Mammary epithelial cell (primary cell): ENCODE measurements at places on chromosomes 11 and 22.

GRCh38 chr11:70399681-70400112 is 1.4 kb downstream of the CTTN start:
- peak; percentile 92 for DNase-seq

GRCh38 chr11:129427376-129427775 is 51.7 kb downstream of the BARX2 start:
- DNase-seq: no peak

- no peak for DNase-seq
Observed at GRCh38 chr11:11446967-11447366, 93.9 kb upstream of the CSNK2A3 start.

- DNase-seq: peak; percentile 98
Observed at GRCh38 chr11:47946682-47947559, 33.4 kb upstream of the PTPRJ start.

DNA sequence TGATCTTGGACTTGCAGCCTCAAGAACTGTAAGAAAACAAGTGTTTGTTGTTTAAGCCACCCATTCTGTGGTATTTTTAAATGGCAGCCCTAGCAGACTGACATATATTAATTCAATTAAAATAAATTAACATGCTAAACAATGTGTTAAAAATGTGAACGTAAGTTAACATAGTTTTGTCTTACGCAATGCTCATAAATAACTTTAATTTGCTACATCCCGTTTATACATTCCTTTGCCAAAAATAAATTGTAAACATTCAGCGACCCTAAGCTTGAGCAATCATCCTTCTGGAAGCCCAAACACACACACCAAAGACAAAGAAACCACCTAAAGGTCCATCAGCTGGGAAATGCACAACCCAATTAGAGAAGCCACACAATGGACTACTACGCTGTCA is 70.4 kb downstream of the CELSR1 start:
- no peak for DNase-seq

GRCh38 chr11:133122256-133122655 is 410.0 kb downstream of the OPCML start:
- no peak for DNase-seq

DNA sequence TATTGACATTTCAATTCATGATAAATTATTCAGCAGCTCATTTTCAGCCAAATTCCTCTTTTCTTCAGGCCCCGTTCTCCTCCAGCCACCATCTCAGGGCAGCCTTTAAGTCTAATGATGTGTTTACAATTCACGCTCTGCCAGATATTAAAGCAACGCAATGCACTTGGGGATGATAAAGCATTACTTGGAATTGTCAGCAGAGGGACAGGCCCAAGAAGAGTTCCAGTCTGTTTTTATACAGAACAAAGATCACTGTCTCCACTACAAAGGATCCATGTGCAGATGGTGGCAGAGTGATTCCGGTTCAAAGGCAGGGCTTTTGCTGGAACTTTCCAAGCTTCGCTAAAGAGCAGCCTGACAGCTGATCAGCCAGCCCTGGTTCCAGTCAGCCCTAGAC is 13.6 kb upstream of the GALNT18 start:
- no peak for DNase-seq

GRCh38 chr11:73493956-73494598 is 103.8 kb downstream of the FAM168A start:
- peak; percentile 72 for DNase-seq

DNA sequence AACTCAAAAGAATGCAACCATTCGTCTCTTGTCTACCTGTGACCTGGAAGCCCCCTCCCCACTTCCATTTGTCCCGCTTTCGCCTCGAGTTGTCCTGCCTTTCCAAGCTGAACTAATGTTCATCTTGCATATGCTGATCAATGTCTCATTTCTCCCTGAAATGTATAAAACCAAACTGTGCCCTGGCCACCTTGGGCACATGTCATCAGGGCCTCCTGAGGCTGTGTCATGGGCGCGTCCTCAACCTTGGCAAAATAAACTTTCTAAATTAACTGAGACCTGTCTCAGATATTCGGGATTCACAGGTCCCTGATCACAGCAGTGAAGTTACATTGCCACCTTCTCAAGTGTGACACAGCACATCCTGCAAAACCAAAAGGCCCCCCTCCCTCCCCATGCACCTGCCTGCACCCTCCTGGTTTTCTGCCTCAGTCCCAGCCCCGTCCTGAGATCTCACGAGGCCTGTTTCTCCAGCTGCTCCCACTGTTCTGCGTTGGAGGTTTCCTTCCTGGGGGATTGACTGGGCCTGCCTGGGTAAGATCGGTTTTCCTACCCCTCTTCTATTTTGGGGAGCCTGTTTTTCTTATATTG is 1328.7 kb downstream of the TBC1D22A start:
- no peak for DNase-seq

DNA sequence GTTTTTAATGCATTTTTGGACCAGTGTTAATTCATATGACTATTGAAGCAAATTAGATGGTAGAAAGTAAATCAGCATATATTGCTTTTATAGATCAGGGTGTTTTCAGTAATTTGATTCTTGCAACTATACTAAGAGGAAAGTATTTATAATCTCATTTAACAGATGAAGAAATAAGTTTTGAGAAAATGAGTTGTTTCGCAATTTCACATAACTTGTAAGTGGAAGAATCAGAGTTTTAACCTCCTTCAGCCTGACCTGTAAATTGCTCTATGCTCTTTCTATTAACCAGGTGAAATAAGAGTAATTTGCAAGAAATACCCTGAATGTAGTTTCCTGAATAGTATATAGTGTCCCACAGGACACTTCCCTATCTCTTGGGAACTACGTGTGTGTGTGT is 1106.8 kb upstream of the RAG2 start:
- no peak for DNase-seq

- peak; percentile 60 for DNase-seq
Observed at GRCh38 chr11:11528986-11529385, 92.8 kb downstream of the GALNT18 start.

- no peak for DNase-seq
Observed at GRCh38 chr11:44946263-44946662, 4.4 kb downstream of the TP53I11 start.

GRCh38 chr11:5291207-5291838 is 10.4 kb downstream of the OR51B4 start:
- DNase-seq: peak; percentile 45

GRCh38 chr11:11582011-11582701 is 39.6 kb downstream of the GALNT18 start:
- no peak for DNase-seq

GRCh38 chr11:95327273-95327948 is 96.4 kb upstream of the SESN3 start:
- DNase-seq: peak; percentile 56

DNA sequence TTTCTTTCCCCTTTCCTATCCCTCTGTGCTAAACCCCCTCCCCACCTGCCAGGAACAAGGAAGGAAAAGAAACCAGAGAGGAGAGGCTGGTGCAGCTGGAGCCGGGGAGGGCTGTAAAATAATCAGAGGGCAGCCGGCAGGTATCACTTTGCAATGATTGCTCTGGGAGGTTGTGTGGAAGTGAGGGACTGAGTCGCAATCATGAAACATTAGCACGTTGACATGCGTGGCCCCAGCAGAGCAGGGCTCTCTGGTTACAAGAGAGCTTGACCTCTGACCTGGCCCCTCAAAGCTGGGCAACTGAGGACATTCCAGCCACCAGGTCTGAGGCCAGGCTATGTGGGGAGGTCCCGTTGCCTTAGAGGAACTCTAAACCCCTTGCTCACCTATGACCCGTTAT is 170.8 kb upstream of the BDNF start:
- DNase-seq: no peak

- no peak for DNase-seq
Observed at GRCh38 chr11:34575671-34576070, 45.2 kb upstream of the EHF start.

- DNase-seq: no peak
Observed at GRCh38 chr22:24504540-24504939, 9.4 kb downstream of the UPB1 start.

DNA sequence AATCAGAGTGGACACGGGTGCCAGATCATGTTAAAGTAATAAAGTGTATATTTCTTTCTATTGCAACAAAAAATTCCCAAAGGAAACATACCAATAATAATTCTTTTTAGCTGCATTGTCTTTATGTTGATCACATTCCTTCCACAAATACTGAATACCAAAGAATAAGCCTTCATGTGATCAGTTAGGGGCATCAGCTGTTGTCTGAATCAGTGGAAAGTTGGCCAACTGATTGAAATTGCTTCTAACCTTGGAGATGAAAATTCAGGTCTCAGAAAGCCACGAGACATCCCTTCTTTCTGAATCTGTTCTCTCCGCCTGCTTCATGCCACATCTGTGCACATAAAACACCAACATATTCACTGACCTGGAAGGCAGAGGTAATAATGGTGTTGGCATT is 785.2 kb downstream of the KCNA4 start:
- DNase-seq: no peak

- DNase-seq: no peak
Observed at GRCh38 chr11:87307101-87307500, 269.4 kb downstream of the TMEM135 start.

GRCh38 chr11:17638311-17638710 is 81.1 kb upstream of the MYOD1 start:
- DNase-seq: no peak

DNA sequence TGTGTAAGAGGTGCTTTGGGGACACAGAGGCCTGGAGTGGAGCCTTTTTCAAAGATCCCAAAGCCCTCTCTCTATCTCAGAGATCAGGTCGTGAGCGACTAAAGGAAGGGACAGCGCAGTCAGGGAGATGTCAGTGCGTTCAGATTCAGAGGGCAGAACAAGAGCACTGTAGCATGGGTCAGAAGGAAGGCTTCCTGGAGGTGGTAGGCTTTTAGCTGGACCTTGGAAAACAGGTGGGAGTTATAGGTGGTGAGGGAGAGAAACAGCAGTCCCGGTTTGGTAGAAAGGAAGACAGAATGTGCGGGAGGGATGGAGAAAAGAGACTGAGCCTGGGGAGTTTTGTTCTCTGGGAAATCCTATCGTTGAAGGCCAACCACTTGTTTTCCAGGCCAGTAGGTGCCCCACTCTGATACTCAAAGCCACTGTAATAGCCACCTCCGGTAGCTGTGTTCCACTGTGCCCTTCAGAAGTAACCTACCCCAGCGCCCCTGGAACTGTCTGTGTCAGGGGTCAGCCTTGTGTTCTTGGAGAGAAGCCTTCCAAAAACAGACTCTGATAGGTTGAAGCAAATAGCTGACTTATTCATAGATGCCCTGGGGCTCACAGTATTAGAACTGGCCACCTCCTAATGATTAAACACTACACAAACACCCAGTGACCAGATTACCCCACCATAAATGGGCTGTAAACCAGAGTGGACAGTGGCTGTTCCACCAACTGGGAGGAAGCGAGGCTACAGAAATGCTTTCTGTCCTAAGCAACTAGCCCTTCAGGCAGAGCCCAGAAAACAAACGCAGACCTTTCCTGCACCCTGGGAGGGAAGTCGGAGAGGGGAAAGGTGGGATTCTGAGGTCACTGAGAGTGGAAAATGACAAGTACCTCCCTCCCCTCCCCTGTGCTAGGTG is 157.7 kb downstream of the DBX1 start:
- DNase-seq: no peak

- no peak for DNase-seq
Observed at GRCh38 chr11:69002110-69002569, 10.9 kb downstream of the MRGPRF start.

DNA sequence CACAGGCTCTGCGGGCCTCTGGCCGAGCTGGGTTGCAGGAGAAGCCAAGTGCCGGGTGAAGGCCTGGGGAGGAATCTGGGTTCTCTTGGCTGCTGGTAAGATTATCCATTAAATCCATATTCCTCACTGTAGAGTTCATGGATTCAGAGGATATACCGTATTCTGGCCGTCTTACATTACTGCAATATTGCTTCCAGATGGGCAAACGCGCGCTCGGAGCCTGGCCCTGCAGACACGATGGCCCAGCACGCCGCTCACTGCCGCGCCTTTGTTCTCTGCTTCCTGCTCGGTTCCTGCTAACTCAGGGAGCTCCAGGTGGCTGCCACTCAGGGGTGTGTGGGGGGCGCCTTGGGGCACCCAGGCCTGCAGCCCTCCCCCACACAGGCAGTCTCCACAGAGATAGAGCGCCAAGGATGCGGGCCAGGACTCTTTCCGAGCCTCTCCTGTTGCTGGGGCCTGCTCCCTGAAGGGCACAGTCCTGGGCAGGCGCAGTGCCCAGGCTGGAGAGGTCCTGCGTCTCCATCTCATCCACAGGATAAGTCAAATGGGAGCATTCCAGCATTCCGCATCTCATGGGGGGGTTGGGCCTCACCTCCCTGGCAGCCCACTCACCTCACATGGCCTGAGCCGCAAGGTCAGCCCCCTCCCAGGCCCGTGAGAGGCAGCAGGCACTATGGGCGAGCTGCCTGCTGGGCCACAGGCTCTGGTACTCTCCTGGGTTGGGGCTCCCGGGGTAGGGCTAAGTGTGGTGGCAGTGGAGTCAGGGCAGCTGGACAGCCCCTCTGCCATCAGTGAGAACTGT is 14.1 kb upstream of the KCNQ1OT1 start:
- no peak for DNase-seq

- no peak for DNase-seq
Observed at GRCh38 chr22:27561286-27561904, 240.2 kb downstream of the MN1 start.

GRCh38 chr11:134385171-134385570 is 26.9 kb downstream of the B3GAT1 start:
- DNase-seq: no peak

DNA sequence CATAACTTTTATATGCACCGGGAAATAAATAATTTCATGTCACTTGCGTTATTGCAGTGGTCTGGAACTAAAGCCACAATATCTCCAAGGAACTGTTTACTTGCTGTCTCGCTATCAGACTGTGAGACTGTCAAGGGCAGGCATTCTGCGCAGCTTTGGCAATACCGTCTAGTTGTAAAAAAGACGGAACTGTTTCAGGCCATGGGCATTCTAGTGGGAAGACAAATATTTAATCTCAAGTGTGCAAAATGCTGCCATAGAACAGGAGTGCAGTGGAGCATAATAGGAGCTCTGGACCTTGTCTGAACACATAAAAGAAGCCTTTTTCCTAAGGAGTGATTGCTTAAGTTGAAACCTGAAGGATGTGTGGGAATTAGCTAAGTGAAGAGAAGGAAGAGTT is 53.8 kb downstream of the PACS1 start:
- no peak for DNase-seq

DNA sequence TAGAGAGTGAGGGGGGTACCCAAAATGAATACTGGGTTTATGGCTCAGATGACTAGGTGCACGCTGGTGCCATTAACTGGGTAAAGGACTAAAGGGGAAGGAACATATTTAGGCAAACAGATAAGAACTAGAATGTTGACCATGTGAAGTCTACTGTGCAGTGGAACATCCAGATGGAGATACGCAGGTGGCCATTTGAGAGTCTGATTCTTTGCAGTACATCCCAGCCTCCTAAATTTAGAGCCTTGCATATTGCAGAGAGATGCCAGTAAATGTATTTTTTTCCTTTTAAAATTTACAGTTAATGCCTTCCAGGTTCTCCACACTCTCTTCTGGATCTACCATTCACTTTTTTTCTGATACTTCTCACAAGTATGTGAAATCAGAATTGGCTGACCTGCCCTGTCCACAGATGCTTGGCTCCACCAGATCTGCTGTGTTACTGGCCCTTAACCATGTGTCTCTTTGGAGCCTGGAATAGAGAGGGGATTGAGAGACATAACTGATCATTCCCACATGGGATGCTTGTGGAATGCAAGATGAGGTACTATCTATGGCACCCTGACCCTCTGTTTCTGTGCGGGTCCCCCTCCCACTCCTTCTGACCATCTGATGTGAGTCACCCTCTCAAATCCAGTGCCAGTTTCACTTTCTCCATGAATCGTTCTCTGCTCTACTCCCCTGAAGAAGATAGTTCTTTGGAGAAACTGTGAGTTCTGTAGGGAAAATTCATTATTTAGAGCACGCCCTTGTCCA is 77.0 kb upstream of the NCAM1 start:
- no peak for DNase-seq
